IPS DF 6.9 (cell line): ENCODE measurements at places on chromosomes 3 and 15.

GRCh38 chr15:69146724-69147435, 13.6 kb upstream of the GLCE start:
- DNase-seq: no peak

DNA sequence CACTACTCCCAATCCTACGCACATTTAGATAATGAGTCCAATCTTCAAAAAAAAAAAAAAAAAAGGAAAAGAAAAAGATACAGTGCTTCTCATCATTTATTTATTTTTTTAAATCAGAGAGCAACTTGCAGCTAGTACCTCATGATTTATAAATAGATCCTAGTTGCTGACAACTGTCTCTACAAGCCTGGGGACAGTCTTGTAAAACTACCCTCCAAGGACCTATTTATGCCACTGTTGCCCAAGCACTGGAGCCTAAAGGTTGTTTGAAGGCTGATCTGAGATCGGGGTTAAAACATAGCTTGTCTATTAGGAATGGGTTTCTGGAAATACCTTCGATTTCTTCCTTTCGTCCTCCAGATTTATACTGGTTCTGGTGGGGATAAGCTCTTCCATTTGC, 14.7 kb downstream of the GABRR3 start:
- DNase-seq: no peak

DNA sequence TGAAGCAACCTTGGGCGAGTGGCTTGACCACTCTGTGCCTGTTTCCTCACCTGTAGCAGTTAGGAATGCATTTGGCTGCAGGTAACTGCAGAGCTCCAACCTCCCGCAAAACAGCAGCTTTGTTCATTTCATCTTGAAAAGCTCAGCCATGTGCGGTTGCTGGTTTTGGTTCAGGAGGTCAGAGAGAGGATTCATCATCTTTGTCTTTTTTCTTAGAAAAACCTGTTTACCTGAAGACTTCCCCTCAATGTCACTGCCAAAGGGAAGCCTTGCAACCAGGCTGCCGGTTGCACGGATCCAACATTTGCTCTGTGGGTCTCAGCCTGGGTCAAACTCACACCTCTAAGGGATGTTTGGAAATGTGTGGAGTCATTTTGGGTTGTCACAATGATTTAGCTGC, 16.4 kb upstream of the FURIN start:
- no peak for DNase-seq

- no peak for DNase-seq
These were observed 333.2 kb upstream of the TRIM42 start for GRCh38 chr3:140344601-140345205.

GRCh38 chr3:124313621-124314020, 321.7 kb upstream of the ROPN1 start:
- DNase-seq: no peak

GRCh38 chr3:126317029-126317996, 39.9 kb downstream of the KLF15 start:
- DNase-seq: no peak
